ENCODE measurements at places on chromosomes 6 and 20. TPM values are rescaled to one million over a fixed set of nuclear protein-coding genes. Genes with fewer than 3 reads are reported as not detected.

Gene DDO
- not detected for polyA plus RNA-seq

Gene LY6G6F
- not detected for polyA plus RNA-seq

Gene MRS2
- 36.5 TPM for polyA plus RNA-seq

DNA sequence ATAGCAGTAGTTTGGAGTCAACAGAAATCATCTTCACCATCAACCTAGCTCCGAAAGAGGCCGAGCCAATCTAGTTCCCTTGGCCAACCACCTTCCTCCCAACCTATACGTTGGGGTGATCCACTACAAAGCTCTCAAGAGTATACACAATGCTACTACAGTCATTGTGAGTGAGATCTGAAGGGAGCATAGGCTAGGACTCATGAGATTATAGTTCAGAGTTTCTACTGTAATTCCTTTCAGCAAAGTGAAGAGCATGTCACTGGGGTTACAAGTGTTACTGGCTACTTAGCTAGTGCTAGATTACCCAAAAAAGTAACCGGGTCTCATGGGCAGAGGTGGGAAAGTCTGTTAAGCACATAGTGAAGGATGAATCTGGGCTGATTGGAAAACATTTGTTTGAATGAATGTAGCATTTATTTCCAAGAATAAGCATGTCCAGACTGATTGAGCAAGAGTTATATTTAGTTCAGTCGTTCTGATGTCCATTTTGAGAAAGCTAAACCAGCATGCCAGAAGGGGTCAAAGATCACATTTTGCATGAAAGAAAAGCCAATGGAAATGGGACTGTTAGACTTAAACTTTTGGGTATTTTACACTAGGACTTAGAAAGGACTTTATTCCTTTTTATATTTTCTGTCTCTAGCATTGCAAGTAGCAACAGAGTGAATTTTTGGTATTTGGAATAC, 10.5 kb upstream of the ESR1 start:
- no peak for DNase-seq

GRCh38 chr6:170388113-170388512, 81.6 kb downstream of the FAM120B start:
- no peak for DNase-seq

- no peak for DNase-seq
Observed at GRCh38 chr6:81226957-81227356, 525.5 kb downstream of the TENT5A start.

DNA sequence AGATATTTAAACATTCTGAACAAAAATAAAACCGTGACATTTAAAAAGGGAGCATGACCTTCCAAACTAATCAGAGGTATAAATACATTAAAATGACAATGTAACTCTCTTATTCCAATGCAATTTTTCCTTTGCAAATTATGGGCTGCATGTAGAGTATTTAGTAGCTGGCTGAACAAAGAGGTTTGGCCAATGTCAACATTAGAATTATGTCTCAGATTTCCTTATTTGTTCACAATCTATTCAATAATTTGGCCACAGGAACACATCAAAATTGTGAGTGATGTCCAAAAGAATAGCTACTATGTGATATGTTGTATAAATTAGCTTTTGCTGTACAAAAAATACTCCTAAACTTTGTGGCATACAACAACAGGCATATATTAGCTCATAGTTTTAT, 580.0 kb upstream of the MARCKS start:
- no peak for DNase-seq

DNA sequence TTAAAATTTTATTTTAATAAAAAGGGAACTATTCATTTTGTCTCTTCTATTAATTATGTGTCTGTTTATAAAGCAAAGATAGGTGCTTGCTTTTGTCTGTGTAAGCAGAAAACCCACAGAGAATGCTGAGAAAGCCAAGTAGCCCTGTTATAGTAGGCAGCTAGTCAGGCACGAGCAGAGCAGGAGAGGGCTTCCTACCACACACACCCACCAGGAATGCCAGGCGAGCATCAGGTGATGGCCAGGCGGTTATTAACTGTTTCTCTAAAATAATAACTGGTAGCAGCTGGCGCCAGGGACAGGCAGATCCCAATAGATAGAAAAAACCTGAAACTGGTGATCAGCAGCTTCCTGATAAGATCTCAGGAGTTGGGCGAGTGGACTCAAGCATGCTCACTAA, 15.7 kb downstream of the C6orf15 start:
- no peak for DNase-seq

DNA sequence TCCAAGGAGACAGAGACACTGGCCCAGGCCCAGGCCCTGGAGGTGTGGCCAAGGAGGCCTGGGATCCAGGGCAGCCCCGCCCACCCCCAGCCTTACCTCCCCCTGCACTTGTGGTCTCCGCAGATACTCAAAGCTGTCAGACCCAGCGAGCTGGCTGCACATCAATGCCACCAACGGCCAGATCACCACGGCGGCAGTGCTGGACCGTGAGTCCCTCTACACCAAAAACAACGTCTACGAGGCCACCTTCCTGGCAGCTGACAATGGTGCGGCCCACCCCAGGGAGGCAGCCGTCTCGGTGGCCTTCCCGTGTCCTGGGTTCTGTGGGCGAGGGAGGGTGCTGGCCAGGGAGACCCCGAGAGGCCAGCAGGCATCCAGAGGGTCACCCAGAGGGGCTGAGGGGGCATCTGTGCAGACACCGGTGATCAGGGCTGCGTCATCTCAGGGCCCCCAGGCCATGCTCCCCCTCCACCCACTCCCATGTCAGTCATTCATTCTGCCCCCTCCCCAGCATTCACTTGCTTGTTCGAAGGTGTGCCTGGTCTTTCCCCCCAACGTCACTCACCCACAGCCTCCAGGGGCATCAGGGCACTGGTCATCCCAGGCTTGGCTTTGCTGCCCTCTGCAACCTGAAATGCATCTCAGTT, 141.3 kb downstream of the TAF4 start:
- no peak for DNase-seq

- no peak for DNase-seq
Observed at GRCh38 chr6:7132398-7133035, 24.8 kb downstream of the RREB1 start.
